Omental fat pad (tissue), 4 donors: ENCODE measurements at places on chromosomes 12 and 14. TPM values are rescaled to one million over a fixed set of nuclear protein-coding genes. Genes with fewer than 3 reads are reported as not detected.

DNA sequence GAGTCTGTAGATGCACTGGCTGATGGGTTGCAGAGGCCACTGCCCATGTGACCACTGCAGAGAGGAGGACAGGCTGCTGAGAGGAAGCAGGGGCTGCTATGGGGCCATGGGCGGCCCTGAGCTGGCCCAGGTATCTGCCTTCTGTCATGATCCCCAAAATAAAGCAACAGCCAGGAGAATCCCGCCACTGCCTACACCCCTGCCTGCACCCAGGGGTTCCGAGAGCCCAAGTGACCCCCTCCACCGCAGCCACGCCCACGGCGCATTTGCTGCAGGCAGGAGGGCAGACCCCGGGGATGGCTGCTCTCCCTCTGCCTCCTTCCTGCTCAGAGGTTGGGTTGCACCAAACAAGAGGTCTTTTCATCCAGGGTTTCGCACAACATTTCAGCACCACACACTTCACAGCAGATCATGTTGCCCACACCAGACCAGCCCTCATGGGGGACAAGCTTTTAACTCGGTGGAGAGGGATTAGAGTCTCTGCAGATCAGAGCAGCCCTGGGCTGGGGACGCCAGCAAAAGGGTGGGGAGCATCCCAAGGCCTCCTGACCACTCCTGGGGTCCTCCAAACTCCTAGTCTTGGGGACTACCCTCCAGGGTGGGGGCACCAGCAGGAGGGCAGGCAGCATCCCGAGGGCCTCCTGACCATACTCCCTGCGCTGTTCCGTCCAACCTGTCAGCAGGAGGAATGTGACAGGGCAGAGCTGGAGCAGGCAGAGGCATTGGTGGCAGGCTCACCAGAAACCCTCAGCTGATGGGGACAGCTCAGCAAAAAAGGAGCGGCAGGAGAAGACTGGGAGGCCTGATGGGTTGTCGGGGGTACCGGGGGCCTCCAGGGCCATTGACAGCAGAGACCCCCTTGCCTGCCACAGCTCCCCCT is 14.1 kb downstream of the CCDC85C start:
- DNase-seq = no peak

GRCh38 chr12:78392918-78393317 is 471.7 kb upstream of the SYT1 start:
- DNase-seq = no peak

- DNase-seq = no peak
These were observed 949 bp upstream of the KIF21A start for GRCh38 chr12:39443929-39444209.

Gene CARMIL3
- total RNA-seq = 0.06 TPM

Gene ITGA5
- total RNA-seq = 76.9 TPM

Gene CIROP
- 0.25 TPM for total RNA-seq

DNA sequence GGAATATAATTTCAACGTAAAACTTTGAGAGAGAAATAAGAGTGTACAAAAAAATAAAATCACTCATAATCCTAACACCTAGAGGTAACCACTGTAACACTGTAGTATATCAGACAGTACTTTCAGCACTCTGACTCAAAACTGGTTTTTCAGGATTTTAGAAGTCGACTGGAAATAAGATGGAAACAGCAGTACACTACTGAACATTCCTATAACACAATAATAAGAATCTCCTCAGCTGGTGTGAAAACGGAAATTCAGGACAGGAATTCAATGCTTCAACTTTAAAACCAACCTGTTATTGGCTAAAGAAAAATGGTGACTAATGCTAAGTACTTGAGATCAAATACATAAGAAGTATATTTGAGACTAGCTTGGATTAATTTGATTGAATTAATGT is 12.3 kb upstream of the PITPNM2 start:
- no peak for DNase-seq

Gene CMA1
- total RNA-seq = 1.4 TPM
